ENCODE measurements at places on chromosomes 3 and 15.

- H3K4me3 ChIP-seq: no peak overlapping the region
- H3K36me3 ChIP-seq: peaks cover 5% of the 10 kb centered on the region
- H3K4me1 ChIP-seq: peaks cover 36% of the 10 kb centered on the region
- DNase-seq: no peak
- no peaks in the 10 kb centered on the region for H3K27me3 ChIP-seq
Observed at GRCh38 chr3:14439501-14440167, 37.2 kb downstream of the SLC6A6 start.

GRCh38 chr15:45121706-45122417 is 7.7 kb downstream of the DUOXA2 start:
- no peaks in the 10 kb centered on the region for H3K36me3 ChIP-seq
- H3K27me3 ChIP-seq: peaks cover 29% of the 10 kb centered on the region
- peak overlapping the region; percentile 54 for H3K27ac ChIP-seq
- DNase-seq: no peak

GRCh38 chr3:112092496-112093179 is 6.4 kb downstream of the C3orf52 start:
- no peak for DNase-seq
- peak overlapping the region; percentile 73 for H3K27ac ChIP-seq
- H3K4me3 ChIP-seq: peak overlapping the region; percentile 43
- no peaks in the 10 kb centered on the region for H3K36me3 ChIP-seq
- peaks cover 51% of the 10 kb centered on the region for H3K4me1 ChIP-seq

DNA sequence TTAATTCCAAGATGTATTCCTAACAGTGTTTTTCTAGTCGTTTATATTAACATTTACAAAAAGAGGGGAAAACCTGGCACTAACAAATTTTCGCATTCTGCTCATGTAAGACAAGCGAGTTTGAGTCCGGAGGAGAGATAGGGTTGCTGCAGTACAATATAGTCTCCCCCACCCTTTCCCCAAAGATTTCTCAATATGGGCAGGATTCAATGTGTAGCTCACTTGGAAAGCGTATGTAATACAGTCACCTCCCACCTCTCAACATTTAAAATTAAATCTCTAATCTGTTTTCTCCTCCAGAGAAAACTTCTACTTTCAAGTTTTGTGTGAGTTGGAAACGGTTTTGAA is 57.9 kb downstream of the CMSS1 start:
- H3K4me3 ChIP-seq: peak overlapping the region; percentile 78
- DNase-seq: no peak
- peaks cover 9% of the 10 kb centered on the region for H3K36me3 ChIP-seq
- peak overlapping the region; percentile 88 for H3K27ac ChIP-seq
- H3K4me1 ChIP-seq: peaks cover 58% of the 10 kb centered on the region

DNA sequence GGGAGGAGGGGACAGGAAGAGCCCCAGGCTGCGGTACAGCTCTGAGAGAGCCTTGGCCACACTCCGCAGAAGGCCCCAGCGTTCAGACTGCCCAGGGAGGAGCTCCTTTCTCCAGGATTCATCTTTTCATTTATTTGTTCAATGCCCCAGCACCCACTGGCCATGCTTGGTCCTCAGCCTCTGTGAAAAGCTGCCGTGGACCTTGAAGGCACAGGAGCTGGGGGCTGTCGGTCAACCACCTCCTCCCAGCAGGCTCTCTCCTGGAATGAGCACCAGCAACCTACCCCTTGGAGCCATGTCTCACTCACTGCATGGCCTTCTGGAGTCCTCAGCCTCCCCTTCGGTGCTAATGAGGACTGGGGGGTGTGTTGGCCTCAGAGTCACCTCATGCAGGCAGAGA is 21.6 kb upstream of the PRR23E start:
- H3K36me3 ChIP-seq: no peaks in the 10 kb centered on the region
- no peak overlapping the region for H3K4me3 ChIP-seq
- DNase-seq: peak; percentile 41
- H3K4me1 ChIP-seq: peaks cover 9% of the 10 kb centered on the region

GRCh38 chr3:71998995-71999673 is 214.2 kb upstream of the PROK2 start:
- H3K27me3 ChIP-seq: peaks cover 35% of the 10 kb centered on the region
- no peak overlapping the region for H3K4me3 ChIP-seq
- no peak for DNase-seq
- peaks cover 6% of the 10 kb centered on the region for H3K36me3 ChIP-seq
- no peak overlapping the region for H3K27ac ChIP-seq
- peaks cover 4% of the 10 kb centered on the region for H3K4me1 ChIP-seq

DNA sequence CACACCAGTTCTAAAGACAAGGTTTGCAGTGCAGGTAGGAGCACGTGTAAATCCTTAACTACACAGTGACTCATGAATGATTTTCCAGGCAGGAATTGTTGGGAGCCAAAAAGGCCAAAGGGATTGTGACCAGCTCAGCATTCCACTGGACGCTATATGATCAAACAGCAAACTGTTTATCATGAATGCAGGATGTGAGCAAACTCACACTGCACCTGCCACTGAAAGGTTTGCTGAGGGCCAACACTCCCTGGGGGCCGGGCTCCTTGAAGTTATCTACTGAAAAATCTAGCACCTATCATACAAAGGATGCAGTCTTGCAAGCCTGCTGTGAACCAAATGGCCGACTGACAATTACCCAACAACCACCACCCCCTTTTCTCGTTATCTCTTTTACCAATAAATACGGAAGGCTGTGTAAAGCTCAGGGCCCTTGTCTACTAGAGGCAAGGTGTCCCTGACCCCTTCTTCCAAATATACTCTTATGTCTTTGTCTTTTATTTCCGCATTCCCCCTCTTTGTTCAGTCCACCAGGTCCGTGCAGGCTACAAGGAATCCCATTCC is 11.5 kb upstream of the DNASE1L3 start:
- no peaks in the 10 kb centered on the region for H3K36me3 ChIP-seq
- H3K27me3 ChIP-seq: peaks cover 10% of the 10 kb centered on the region
- no peak overlapping the region for H3K4me3 ChIP-seq
- H3K27ac ChIP-seq: no peak overlapping the region

- no peaks in the 10 kb centered on the region for H3K4me1 ChIP-seq
- H3K36me3 ChIP-seq: peaks cover 1% of the 10 kb centered on the region
Observed at GRCh38 chr3:44803298-44803697, 41.7 kb downstream of the KIF15 start.

- no peaks in the 10 kb centered on the region for H3K4me1 ChIP-seq
- DNase-seq: no peak
- H3K36me3 ChIP-seq: no peaks in the 10 kb centered on the region
- no peaks in the 10 kb centered on the region for H3K27me3 ChIP-seq
Observed at GRCh38 chr3:40497288-40497687, 8.6 kb upstream of the ZNF620 start.

GRCh38 chr3:173225351-173225750 is 84.3 kb upstream of the SPATA16 start:
- H3K36me3 ChIP-seq: peaks cover 2% of the 10 kb centered on the region
- H3K4me3 ChIP-seq: no peak overlapping the region
- H3K27me3 ChIP-seq: peaks cover 8% of the 10 kb centered on the region
- H3K4me1 ChIP-seq: no peaks in the 10 kb centered on the region

- no peaks in the 10 kb centered on the region for H3K27me3 ChIP-seq
- H3K4me1 ChIP-seq: no peaks in the 10 kb centered on the region
- no peak overlapping the region for H3K27ac ChIP-seq
- no peaks in the 10 kb centered on the region for H3K36me3 ChIP-seq
- no peak for DNase-seq
Observed at GRCh38 chr15:80760960-80761359, 18.2 kb upstream of the CEMIP start.

GRCh38 chr3:43038010-43038409 is 58.9 kb downstream of the GASK1A start:
- no peak overlapping the region for H3K27ac ChIP-seq
- H3K36me3 ChIP-seq: no peaks in the 10 kb centered on the region
- H3K4me3 ChIP-seq: no peak overlapping the region
- DNase-seq: no peak
- H3K4me1 ChIP-seq: no peaks in the 10 kb centered on the region

- no peaks in the 10 kb centered on the region for H3K27me3 ChIP-seq
- H3K36me3 ChIP-seq: peaks cover 6% of the 10 kb centered on the region
- peak overlapping the region; percentile 65 for H3K27ac ChIP-seq
- DNase-seq: no peak
Observed at GRCh38 chr15:31390777-31391486, 64.3 kb downstream of the KLF13 start.

DNA sequence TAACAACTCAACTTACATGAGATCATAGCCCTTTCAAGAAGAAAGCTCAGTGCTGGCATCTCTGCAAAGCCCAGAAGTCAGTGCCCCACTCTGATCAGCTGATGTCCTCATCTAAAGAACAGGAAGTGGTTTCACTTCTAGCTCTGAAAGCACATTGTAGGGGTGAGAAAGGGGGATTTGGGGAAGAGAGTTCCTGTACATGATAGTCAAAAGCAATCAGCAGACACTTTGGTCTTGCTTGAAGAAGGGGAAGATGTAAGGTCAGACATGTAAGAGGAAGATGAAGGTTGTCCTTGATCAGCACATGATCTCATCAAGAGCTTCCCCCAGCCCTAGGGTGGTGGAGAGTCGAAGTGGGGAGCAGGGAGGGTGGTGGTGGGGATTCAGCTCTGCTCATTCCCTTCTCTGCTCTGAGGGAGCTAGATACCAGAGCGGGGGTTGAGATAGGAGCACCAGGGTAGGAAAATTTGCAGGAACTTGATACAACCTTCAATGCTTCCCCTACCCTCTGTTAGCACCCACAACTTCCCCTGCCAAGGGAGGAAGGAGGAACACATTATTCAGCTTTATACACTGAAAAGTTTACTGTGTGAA is 76.4 kb upstream of the ETV5 start:
- peaks cover 2% of the 10 kb centered on the region for H3K36me3 ChIP-seq
- DNase-seq: no peak
- no peak overlapping the region for H3K4me3 ChIP-seq
- no peaks in the 10 kb centered on the region for H3K4me1 ChIP-seq

DNA sequence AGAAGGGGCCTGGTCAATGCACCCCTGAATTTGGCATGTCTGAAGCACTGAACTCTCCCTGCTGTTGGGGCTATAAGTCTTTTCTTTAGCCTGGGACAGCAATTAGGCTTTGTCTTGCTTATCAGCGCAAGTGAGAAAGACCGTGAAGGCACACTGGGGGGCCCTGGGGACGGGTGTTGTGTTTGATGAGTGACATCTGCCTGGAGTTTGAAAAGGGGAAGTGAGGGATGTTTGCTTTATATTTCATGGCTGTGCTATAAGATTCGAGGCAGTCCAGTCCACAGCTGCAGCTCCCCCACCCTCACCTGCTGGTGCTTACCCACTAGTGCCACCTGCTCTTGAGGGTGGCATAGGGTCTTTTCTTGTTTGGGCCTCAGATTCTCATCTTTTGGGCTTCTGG is 44.8 kb downstream of the CEMIP start:
- DNase-seq: no peak
- peaks cover 10% of the 10 kb centered on the region for H3K36me3 ChIP-seq
- no peaks in the 10 kb centered on the region for H3K27me3 ChIP-seq
- H3K4me3 ChIP-seq: no peak overlapping the region

DNA sequence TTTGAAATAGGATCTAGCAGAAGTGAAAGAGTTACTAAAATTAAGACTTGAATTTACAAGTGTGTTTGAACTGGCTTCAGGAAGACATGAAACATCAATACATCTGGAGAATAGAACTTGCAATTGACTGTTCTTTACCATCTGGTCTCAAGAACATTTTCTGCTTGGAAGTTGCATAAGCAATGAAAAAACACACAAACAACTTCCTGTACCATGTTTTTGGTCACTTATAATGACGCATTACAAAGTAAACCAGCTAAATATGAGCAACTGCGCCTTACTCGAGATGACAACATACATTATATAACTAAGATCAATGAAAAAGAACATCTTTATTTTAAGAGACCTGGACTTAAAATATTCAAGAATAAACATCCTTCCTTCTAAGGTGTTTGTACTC is 112.5 kb downstream of the TIGIT start:
- no peak overlapping the region for H3K4me3 ChIP-seq
- no peak overlapping the region for H3K27ac ChIP-seq
- DNase-seq: no peak

DNA sequence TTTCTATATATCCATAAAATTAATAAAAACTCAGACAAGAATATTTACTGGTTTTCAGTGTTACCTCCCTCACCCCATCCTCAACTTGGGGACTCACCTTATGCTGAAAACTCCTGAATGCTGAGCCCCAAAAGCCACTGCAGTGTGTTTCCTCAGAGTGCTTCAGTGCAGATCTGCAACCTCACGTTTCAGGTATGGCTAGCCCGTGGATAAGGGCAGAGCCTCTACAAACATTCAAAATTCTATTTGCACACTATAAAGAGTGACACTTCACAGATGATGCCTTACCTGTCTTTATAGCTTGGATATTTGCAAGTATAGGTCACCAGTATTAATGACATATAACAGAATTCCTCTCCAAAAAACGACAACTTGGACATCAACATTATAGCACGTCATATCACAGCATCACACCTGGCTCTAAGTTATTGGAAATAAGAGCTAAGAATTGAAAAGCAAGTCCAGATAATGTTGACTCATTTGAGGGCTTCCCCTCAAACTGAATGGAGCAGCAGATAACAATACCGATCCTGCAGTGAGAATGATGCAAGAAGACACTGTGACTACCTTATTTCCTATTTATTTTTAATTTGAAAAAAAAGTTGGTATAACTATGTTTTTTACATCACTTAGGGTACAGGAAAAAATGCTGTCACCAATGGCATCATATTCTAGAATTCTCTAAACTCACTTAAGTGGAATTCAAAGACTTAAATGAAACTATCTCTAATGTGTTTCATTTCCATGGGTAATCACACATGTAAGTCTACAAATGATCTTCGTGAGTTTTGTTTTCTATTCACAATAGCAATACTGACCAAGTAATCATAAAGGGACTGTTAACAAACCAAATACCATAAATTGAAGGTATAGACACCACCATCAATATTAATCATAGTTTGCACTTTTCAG is 40.7 kb upstream of the RSL24D1 start:
- peaks cover 9% of the 10 kb centered on the region for H3K4me1 ChIP-seq
- H3K36me3 ChIP-seq: peaks cover 2% of the 10 kb centered on the region
- no peak for DNase-seq
- no peak overlapping the region for H3K4me3 ChIP-seq

- H3K27me3 ChIP-seq: no peaks in the 10 kb centered on the region
- H3K4me1 ChIP-seq: no peaks in the 10 kb centered on the region
- DNase-seq: no peak
- no peak overlapping the region for H3K4me3 ChIP-seq
- no peak overlapping the region for H3K27ac ChIP-seq
Observed at GRCh38 chr3:59388555-59389270, 338.9 kb upstream of the CFAP20DC start.

- DNase-seq: no peak
- peaks cover 28% of the 10 kb centered on the region for H3K27me3 ChIP-seq
- no peak overlapping the region for H3K27ac ChIP-seq
- H3K4me1 ChIP-seq: no peaks in the 10 kb centered on the region
- H3K36me3 ChIP-seq: peaks cover 8% of the 10 kb centered on the region
Observed at GRCh38 chr3:195790901-195791300, 20.8 kb downstream of the MUC4 start.
